PC-9 (cell line): ENCODE measurements at places on chromosomes 5 and 9. TPM values are rescaled to one million over a fixed set of nuclear protein-coding genes. Genes with fewer than 3 reads are reported as not detected.

- peak; percentile 58 for DNase-seq
- peak overlapping the region; percentile 49 for H3K27ac ChIP-seq
- H3K27me3 ChIP-seq = no peaks in the 10 kb centered on the region
- H3K4me3 ChIP-seq = no peak overlapping the region
These were observed 18.6 kb upstream of the NOTCH1 start for GRCh38 chr9:136564379-136564988.

DNA sequence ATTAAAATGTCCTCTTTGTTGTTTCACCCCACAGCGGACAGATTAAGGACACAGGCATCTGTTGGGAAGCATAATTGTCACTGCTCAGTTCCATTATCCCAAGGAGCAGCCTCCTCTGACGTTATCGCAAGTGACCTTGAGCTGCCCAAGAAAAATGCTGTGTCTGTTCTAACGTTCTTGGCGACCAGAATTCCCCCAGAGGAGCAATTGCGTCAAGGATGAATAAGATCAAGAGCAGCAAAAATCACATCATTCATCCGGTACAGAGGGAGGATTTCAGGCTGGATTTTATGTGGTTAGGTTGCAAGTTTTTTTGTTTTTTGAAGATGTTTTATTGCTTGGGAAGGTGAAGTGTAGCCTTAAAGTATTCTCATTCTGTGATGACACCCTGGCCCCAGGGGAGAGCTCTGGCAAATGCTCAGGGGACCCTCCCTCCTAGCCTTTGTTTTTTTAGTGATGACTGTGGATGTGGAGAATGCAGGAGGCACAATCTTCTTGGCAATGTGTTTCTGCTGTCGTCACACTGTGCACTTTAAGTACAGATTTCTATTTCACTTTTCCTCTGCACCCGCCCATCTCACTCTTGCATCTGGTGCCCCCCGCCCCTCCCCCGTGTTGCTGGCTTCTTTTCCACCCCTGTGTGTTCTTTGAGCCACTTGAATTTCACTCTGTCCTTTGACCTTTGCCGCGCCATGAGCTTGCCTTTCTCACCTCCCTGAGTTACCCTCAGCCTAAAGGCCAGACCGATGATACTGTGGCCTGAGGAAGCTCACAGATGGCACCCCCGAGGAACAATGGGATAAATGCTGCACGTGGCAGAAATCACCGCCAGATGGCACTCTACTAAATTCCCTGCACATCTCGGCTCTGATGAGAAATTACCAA, 308.5 kb downstream of the RAB3C start:
- peaks cover 18% of the 10 kb centered on the region for H3K4me1 ChIP-seq
- H3K27me3 ChIP-seq = no peaks in the 10 kb centered on the region
- DNase-seq = peak; percentile 65

The PCDHB7 gene
- total RNA-seq = not detected in 2 replicates

The MPDZ gene
- total RNA-seq = 10.8 and 15.3 TPM in 2 replicates

The NUTM2G gene
- total RNA-seq = not detected in 2 replicates
